ENCODE measurements at places on chromosomes 7 and 10. TPM values are rescaled to one million over a fixed set of nuclear protein-coding genes. Genes with fewer than 3 reads are reported as not detected.

GRCh38 chr7:26183545-26184280 is 16.8 kb downstream of the HNRNPA2B1 start:
- H3K4me1 ChIP-seq: peaks cover 15% of the 10 kb centered on the region
- H3K36me3 ChIP-seq: no peaks in the 10 kb centered on the region
- H3K4me3 ChIP-seq: no peak overlapping the region
- peak overlapping the region; percentile 32 for H3K27ac ChIP-seq
- no peak for DNase-seq
- H3K27me3 ChIP-seq: no peaks in the 10 kb centered on the region

DNA sequence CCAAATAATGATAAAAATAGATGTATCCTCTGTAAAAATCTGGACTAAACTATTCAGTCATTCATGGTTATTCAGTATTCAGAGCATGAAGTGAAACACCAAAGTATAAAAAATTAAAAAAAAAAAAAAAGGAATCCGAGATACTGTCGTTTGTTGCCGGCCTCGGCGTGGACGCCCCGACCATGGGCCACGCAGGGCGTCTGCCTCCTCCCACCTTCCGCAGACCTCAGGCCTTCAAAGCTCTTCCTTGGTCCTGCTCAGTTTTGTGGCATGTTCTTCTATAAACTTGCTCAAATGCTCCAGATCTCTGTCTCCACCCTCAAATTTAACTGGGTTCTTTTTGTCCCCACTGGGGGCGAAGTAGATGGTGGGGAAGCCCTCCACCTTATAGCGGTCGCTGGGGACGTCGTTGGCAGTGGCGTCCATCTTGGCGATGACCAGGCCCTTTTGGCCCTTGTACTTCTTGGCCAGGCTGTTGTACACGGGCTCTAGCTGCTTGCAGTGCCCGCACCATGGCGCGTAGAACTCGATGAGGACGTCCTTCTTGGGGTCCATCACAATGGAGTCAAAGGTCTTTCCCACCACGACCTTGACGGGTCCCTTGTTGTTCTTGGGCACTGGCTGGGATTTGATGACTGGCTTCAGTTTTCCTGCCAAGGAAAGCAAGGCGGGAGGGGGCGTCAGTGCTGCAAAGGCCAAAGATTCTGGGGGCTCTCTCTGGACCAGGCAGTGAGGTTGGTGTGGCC is 24.6 kb downstream of the PDIA4 start:
- H3K4me3 ChIP-seq: no peak overlapping the region
- no peak for DNase-seq
- H3K4me1 ChIP-seq: no peaks in the 10 kb centered on the region
- H3K27ac ChIP-seq: no peak overlapping the region
- no peaks in the 10 kb centered on the region for H3K27me3 ChIP-seq

- no peaks in the 10 kb centered on the region for H3K36me3 ChIP-seq
- H3K4me3 ChIP-seq: no peak overlapping the region
- H3K4me1 ChIP-seq: peaks cover 39% of the 10 kb centered on the region
- DNase-seq: no peak
- H3K27me3 ChIP-seq: peaks cover 58% of the 10 kb centered on the region
- H3K27ac ChIP-seq: no peak overlapping the region
Observed at GRCh38 chr10:75617485-75618155, 186.2 kb downstream of the LRMDA start.

- peaks cover 10% of the 10 kb centered on the region for H3K27me3 ChIP-seq
- peak overlapping the region; percentile 10 for H3K27ac ChIP-seq
- H3K4me3 ChIP-seq: no peak overlapping the region
- no peak for DNase-seq
Observed at GRCh38 chr10:91313796-91314485, 93.5 kb downstream of the PCGF5 start.

GRCh38 chr10:103685880-103686669 is 169.3 kb downstream of the SH3PXD2A start:
- no peaks in the 10 kb centered on the region for H3K27me3 ChIP-seq
- H3K4me1 ChIP-seq: peaks cover 24% of the 10 kb centered on the region
- peak overlapping the region; percentile 80 for H3K27ac ChIP-seq
- H3K4me3 ChIP-seq: no peak overlapping the region
- H3K36me3 ChIP-seq: no peaks in the 10 kb centered on the region

DNA sequence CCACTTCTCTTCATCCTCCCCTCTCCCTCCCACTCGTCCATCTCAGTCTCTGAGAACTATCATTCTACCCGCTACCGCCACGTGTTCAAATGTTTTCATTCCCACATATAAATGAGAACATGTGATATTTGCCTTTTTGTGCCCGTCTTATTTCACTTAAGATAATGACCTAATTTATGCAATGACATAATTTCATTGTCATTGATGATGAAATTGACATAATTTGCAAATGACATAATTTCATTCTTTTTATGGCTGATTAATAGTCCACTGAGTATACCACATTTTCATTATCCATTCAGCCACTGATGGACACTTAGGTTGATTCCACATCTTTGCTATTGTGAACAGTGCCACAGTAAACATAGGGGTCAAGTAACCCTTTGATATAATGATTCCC is 292.3 kb downstream of the GRID1 start:
- no peaks in the 10 kb centered on the region for H3K36me3 ChIP-seq
- H3K4me1 ChIP-seq: no peaks in the 10 kb centered on the region
- peaks cover 35% of the 10 kb centered on the region for H3K27me3 ChIP-seq
- DNase-seq: no peak
- no peak overlapping the region for H3K27ac ChIP-seq

DNA sequence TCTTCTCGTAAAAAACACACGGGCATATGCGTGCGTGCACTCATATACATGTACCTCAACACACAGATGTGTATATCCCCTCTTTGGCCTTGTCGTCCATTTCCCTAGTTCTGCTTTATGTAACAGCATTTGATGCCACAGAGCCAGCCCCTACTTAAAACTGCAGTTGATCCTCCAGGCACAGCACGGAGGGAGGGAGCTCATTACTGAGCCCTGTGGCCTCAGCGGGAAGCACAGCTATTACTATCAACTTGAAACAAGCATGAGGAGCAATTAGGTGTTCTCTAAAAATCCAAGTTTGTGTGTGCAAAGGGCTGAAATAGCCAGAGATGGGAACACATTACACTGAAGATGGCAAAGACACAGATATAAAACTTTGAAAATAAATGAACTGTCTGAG is 580.9 kb downstream of the GLRX3 start:
- DNase-seq: no peak
- peaks cover 15% of the 10 kb centered on the region for H3K4me1 ChIP-seq
- no peaks in the 10 kb centered on the region for H3K36me3 ChIP-seq

DNA sequence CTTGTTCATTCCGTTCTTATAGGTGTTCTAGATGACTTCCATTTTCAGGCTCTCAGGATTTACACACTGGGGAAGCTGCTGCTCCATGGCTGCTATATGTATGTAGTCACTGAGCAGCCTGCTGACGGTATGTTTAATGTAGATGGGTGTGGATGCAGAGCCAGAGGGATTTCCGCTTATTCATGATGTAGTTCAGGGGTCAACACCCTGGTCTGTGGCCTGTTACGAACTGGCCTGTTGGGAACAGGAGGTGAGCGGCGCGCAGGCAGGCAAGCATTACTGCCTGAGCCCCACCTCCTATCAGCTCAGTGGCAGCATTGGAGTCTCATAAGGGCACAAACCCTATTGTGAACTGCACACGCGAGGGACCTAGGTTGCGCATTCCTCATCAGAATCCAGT is 33.9 kb downstream of the DNAJB6 start:
- no peak for DNase-seq
- peaks cover 2% of the 10 kb centered on the region for H3K4me1 ChIP-seq
- no peak overlapping the region for H3K4me3 ChIP-seq
- H3K27ac ChIP-seq: no peak overlapping the region

DNA sequence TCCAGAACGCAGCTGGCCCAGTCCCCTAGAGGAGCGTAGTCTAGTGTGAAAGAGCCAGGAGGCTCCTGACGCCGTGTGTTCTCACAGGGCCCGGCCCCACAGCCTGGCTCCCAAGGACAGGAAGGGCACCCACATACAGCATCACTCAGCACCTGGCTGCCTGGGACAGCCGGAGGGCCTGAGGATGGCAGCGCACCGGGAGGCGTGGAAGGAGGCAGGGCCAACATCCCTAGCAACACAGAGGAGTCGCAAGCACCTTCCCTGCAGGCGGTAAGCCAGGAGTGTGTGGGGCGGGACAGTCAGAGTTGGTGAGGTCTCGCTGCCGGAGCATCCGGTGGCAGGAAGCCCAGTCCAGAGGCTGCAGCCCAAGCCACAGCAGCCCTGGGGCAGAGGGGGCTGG is 125.8 kb downstream of the MAD1L1 start:
- H3K27ac ChIP-seq: no peak overlapping the region
- no peaks in the 10 kb centered on the region for H3K36me3 ChIP-seq
- no peak overlapping the region for H3K4me3 ChIP-seq
- no peaks in the 10 kb centered on the region for H3K27me3 ChIP-seq
- no peak for DNase-seq

- peaks cover 17% of the 10 kb centered on the region for H3K4me1 ChIP-seq
- no peak for DNase-seq
- H3K27ac ChIP-seq: no peak overlapping the region
- H3K36me3 ChIP-seq: peaks cover 1% of the 10 kb centered on the region
- H3K4me3 ChIP-seq: peak overlapping the region; percentile 18
Observed at GRCh38 chr7:129615018-129615417, 3.5 kb downstream of the NRF1 start.

DNA sequence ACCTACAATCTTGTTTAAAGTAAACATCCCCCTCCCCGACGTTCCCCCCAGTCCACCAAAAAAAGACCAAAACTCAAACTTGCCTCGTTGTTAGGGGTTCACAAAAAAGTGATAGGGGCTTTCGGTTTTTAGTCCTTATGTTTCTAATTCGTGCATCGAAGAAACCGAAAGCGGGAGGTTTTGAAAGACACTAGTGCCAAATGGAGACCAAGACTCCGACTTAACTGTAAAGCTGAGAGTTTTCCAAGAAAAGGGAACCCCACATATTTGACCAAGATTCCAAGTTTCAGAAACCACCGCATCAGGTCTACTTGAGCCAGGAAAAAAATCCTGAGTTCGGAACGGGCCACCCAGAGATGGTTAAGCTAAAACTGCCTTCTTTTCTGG is 534 bp downstream of the PSMA2 start:
- peaks cover 39% of the 10 kb centered on the region for H3K4me1 ChIP-seq
- no peak for DNase-seq
- H3K4me3 ChIP-seq: peak overlapping the region; percentile 100
- H3K27me3 ChIP-seq: no peaks in the 10 kb centered on the region
- peaks cover 2% of the 10 kb centered on the region for H3K36me3 ChIP-seq

Gene GIMAP8
- not detected for total RNA-seq

Gene CALHM1
- total RNA-seq: not detected

Gene FFAR4
- not detected for total RNA-seq

Gene ACHE
- total RNA-seq: 9.2 TPM

Gene ZNF804B
- total RNA-seq: 0.66 TPM

Gene HOXA10
- 13.1 TPM for total RNA-seq

Measured in mesothelial cell of epicardium (in vitro differentiated cells).